Urinary bladder (tissue), 4 donors: ENCODE measurements at places on chromosomes 4 and X. TPM values are rescaled to one million over a fixed set of nuclear protein-coding genes. Genes with fewer than 3 reads are reported as not detected.

DNA sequence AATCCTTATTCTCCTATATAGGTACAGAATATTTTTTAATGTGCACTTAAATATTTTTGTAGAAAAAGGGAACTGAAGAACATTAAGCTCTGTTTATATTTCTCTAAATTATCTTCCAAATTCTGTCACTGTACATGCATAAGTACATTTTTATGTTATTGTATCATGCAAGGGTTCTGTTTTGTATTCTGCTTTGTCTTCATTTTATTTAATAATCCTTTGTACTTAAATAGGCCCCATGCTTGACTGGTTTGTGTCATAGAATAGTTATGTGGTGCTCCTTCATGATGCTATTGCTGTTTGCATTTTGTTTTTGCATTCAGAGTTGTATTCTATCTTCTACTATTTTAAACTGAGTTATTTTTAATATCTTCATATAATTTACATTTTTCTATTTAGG, 111.9 kb upstream of the EDNRA start:
- no peak for DNase-seq

The ADAM29 gene
- not detected for polyA plus RNA-seq

The EMD gene
- polyA plus RNA-seq, result 138 TPM

GRCh38 chrX:85004255-85004654, 578 bp downstream of the APOOL start:
- DNase-seq, result no peak

- DNase-seq, result no peak
Measured at GRCh38 chrX:123835661-123836371, 24.0 kb upstream of the XIAP start.

GRCh38 chrX:68932611-68933010, 103.8 kb downstream of the EFNB1 start:
- no peak for DNase-seq

DNA sequence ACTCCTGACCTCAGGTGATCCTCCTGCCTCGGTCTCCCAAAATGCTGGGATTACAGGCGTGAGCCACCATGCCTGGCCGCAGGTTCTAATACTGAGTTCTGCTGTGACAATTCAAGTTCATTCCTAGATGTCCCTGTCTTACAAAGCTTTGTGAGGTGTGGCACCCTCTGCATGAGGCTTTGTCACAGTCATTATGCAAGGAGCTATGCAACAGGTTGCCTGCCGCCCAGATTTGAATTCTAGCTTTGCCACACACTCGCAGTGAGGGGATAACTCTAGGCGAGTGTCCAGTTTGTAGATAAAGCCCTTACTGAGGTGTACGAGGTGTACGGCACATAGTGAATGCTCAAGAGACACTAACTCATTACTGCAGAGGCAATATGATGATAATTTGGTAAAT, 3.5 kb downstream of the CCDC110 start:
- no peak for DNase-seq

DNA sequence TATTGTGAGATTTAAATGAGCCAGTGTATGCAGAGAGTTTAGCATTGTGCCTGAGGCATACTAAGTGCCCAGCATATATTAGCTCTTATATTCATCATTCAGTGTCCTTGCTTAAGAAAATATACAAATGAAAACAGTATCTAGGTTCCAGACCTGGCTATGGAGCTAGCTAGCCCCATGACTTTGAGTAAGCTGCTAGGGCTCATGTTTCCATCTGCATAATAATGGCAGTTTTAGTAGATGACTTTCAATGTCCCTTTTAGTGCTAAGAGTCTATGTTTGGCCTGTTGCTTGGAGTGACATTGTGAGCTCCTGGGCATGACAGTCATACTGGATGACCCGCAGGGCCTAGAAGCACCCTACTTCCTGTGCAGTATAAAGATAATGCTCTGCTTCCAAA, 435.3 kb downstream of the ZIC3 start:
- no peak for DNase-seq

The CT83 gene
- polyA plus RNA-seq, result not detected

The MAOA gene
- 95.1 TPM for polyA plus RNA-seq

- DNase-seq, result no peak
Measured at GRCh38 chr4:163878336-163879121, 384.0 kb downstream of the TMA16 start.

- DNase-seq, result no peak
Measured at GRCh38 chrX:538311-538710, 92.3 kb upstream of the SHOX start.

The F11 gene
- 0.04 TPM for polyA plus RNA-seq

DNA sequence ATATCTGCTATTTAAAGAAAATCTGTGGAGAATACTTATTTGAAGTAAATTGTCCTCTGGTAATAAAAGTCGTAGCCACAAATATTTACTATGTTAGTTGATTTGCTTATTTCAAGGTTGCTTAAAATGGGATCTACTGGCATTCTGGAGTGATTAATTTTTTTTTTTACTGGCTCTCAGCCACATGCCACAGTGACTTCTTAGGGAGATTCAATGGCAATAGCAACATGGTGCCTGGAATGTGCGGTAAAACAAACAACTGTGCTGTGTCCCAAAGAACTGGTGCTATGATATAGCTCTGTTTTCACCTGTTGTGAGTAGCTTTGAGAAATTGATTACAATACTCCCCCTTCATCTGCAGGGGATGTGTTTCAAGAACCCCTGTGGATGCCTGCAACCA, 324.3 kb downstream of the GPAT3 start:
- no peak for DNase-seq

- no peak for DNase-seq
Measured at GRCh38 chr4:87524456-87524855, 4.7 kb downstream of the SPARCL1 start.

DNA sequence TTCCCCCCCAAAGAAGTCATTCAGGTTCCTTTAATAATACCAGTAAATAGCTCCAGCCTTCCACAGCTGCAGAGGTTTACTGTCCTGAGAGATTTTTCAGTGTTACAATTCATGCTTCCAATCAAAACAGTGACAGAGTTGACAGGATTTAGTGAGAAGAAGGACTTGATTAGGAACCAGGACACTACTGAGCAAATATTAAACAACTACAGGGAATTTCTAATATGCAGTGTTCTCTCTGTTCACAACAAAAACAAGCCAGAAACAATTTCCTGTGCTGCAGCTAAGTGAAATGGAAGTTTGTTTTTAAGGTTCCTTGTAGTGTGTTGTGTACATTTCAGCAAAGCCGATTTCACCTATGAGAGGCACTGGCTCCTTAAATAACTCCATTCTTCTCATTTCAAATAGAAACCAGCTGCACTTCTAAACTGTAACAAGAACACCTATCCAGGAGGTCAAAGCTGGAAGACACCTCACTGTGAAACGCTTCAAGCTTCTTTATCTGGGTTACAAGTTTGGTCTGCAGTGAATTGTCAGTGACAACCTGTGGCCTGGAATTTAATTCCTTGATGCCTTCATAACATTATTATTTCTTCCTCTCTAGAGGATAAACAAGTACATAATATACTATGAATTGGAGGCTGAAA, 149.3 kb downstream of the RASL11B start:
- DNase-seq, result no peak

The KCND1 gene
- polyA plus RNA-seq, result 3.3 TPM

GRCh38 chr4:142727149-142727548, 119.0 kb downstream of the INPP4B start:
- DNase-seq, result no peak

DNA sequence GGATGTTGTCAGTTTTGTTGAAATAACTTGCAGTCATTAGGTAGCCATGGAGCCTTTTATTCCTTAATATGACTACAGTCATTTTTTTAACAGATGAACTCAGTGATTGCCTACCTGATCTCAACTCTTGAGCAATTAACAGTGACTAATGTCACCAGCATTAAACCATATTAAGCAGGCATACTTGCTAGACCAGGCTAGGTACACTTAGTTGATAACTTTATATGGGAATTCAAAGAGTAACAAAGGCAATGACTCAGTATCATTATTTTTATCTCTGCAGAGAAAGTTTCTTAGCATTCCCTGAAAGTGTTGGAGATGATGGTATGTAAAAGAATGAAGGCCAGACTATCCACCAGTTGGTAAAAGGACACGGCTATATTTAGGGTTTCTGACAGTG, at the start of gene C4orf54:
C4orf54 (minus strand) TSS at position 31 of the 400 bp plus-strand sequence. CDS start 3,180 bp downstream, outside the sequence.
- no peak for DNase-seq

DNA sequence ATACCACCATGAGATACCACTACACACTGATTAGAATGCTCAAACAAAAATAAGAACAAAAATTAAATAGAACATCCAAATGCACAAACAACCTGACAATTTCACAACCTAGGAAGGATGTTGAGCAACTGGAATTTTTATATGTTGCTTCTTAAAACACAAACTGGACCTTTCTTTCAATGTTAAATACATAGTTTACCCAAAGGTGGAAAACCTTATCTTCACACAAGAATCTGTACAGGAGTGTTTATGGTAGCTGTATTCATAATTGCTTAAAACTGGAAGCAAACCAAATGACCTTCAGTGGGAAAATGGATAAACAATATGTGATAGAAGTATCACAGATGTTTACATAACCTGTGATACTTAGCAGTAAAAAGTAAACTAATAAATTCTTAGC, 573.8 kb downstream of the MAGEB5 start:
- no peak for DNase-seq

- peak; percentile 13 for DNase-seq
Measured at GRCh38 chr4:78612398-78613178, 61.0 kb downstream of the ANXA3 start.
